Right lobe of liver (tissue), 6 donors: ENCODE measurements at places on chromosomes 2 and 18. TPM values are rescaled to one million over a fixed set of nuclear protein-coding genes. Genes with fewer than 3 reads are reported as not detected.

SERPINB7 gene
- total RNA-seq, result not detected

TUBA4B gene
- 0.27 TPM for total RNA-seq

DNA sequence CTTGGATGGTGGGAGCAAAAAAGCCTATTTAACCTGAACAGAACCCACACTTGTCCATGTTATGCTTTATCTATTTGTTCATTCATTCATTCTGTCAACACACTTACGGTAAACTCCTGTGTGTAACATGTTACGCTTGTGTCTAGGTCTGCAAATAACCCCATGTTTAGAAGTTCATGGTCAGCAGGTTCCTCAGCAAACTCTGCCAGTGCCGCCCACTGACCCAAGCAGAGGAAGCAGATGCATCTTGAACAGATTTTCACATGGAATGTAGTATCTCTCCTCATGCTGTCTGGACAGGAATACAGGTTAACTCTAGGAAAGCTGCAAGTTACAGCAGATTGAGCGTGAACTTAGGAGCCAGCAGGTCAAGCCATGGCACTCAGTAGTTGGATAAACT lies 213.7 kb upstream of the COPS8 start:
- no peaks in the 10 kb centered on the region for H3K27me3 ChIP-seq
- H3K4me3 ChIP-seq, result no peak overlapping the region
- no peaks in the 10 kb centered on the region for H3K36me3 ChIP-seq

DNA sequence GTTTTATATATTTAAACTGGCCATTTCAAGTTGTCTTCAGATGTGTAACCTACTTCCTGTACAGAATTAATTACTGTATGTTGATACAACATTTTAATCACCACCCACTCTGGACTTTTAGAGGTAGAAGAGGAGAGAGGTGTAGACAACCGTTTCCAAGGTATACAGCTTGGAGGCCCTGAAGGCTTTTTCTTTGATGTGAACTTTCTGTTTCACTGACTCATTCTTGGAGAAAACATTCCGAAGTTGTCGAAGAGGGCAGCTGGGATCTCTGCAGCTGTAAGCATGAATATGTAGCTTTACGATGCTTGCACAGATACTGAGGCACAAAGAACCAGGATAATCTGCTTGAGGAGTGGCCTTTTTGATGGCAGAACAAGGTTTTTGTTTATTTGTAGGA lies 137.0 kb downstream of the NCKAP5 start:
- no peak for DNase-seq
- H3K4me3 ChIP-seq, result no peak overlapping the region
- no peaks in the 10 kb centered on the region for H3K4me1 ChIP-seq
- no peak overlapping the region for H3K27ac ChIP-seq
- H3K36me3 ChIP-seq, result no peaks in the 10 kb centered on the region
- no peaks in the 10 kb centered on the region for H3K27me3 ChIP-seq

DNA sequence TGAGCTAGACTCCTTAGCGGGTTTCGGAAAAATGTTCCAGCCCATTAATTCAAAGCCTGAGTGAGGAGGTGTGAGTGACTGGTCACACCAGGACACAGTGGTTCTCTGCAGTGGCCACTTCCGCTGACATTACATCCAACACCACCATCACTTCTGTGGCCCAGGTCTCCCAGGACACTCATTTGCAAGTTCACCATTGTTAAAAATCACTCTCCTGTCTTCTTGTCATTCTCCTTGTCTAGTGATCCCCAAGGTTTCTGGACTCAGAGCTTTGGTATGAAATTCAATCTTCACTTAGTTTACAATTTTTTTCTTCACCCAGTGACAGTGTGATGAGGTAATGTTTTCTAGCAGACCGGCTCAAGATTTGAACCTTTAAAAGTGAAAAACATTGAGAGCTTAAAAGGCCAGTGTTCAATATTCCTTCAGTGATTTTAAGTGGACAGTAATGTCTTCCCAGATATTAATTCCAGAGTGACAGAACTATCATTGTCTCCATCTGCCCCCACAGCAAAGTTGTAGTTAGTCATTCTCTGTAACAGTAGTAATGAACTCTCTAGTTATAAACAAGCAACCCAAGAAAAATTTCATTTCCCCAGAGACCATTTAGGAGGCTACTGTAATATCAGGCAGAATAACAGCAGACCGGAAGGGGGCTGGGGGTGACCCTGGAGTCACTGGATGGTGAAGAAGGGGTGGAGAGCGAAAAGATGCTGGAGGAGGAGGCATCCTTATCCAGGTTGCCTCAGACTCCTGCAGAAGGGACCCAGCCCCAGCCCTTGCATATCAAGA lies 164.9 kb downstream of the GFPT1 start:
- H3K27me3 ChIP-seq, result no peaks in the 10 kb centered on the region
- no peak overlapping the region for H3K4me3 ChIP-seq
- no peak for DNase-seq
- H3K27ac ChIP-seq, result no peak overlapping the region

DNA sequence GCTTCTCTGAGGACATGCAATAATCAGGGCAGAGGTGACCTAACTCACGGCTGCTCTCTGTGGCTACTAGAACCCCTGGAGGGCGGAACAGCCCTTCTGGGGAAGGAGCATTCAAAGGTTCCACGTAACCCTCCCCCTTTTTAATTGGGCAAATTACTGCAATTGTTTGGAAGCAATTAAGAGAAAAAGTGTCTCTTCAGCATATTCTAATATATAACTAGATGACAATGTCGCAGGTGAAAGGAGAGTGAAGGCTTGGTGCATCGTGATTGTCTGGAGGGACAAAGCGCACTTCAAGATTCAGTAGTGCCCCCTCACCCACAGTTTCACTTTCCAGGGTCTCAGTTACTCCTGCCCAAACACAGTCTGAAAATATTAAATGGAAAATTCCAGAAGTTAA lies 720.8 kb downstream of the DCDC2C start:
- no peak for DNase-seq
- no peak overlapping the region for H3K4me3 ChIP-seq
- H3K27me3 ChIP-seq, result no peaks in the 10 kb centered on the region
- H3K4me1 ChIP-seq, result no peaks in the 10 kb centered on the region
- no peaks in the 10 kb centered on the region for H3K36me3 ChIP-seq
- no peak overlapping the region for H3K27ac ChIP-seq

DNA sequence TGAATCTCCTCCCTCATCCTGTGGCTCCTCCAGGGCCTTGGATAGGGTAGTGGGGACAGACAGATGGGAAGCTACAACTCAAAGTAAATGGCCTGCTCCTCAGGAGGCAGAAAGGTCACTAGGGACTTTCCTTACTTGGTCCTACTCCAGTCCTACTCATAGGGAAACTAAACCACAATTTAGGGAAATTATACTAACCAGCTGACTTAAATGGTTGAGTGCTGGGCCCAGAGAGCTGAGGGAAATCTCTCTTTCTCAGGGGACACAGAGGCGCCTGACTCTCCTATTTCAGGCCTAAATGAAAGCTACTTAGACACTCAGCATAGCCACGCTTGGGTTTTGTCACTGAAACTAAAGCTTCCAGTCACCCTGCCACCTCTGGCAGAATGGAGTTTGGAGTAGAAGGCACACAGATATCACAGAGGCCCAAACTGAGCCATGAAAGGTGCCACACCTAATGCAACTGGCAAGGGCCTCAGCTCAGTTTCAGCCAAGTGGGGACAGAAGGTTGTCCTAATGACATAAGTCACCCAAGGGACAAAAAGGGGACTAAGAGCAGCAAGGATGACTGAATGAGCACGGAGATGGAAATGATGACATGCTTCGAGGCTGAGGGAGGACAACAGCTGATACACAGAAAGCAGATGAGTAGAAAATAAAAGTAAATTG lies 24.0 kb downstream of the CERKL start:
- H3K27ac ChIP-seq, result no peak overlapping the region
- H3K4me1 ChIP-seq, result no peaks in the 10 kb centered on the region

DNA sequence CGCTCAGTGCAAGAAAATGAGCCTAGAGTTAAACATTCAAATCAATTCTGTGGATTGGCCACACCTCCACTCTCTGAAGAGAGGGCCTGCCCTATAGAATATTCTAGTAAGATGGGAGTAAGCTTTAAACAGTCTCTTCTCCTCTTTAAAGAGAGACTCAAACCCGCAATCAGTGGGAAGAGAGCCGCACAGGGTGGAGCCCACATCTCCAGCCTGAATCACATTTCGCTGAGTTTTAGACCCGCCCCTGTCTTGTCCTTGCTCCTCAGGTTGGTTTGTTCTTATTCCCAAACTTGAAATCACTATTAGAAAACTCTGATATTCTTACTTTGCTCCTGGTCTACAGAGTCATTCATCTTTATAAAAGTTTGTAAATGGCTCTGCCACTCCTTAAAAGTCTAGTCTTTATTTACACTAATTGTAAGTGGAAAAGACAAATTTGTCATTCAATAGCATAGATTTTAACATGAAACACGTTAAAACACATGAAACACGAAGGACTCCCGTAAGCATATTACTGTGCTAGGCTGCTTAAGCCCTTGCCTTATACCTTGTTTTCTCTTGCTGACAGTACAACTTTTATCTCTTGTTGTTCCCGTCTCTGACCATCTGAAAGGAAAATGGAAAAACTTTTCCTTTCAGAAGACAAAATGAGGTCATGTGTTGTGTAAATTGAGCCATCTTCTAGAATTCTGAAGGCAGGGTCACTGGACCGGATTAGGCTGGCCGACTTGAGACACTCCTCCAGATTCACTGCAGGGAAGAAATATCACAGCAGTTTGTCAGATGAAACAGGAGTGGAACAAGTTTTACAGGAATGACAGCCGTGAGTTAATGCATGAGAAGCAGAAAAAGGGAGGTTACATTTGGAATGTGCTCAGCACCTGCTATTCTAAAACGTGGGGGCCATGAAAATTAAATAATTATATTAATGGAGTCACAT lies 5.6 kb downstream of the DSC1 start:
- DNase-seq, result no peak
- H3K27me3 ChIP-seq, result no peaks in the 10 kb centered on the region
- H3K4me3 ChIP-seq, result no peak overlapping the region
- H3K36me3 ChIP-seq, result no peaks in the 10 kb centered on the region
- no peaks in the 10 kb centered on the region for H3K4me1 ChIP-seq

DNA sequence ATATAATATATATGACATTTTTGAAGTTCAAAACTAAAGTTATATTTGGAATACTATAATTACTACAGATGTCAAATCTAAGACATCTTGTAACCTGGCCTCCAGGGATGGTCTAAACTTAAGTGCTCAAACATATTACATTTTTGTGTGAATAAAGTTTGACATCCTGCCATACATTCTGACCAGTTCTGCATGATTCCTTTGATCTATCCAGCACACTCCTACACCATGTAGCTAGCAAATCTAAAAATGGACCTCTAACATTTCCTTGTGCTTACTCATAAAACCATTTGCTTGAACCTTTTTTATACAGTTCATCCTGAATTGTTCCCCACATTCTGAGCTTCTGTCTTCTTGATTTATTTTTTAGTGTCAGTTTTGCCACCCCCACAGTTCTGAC lies 294.3 kb upstream of the ZNF804A start:
- H3K27me3 ChIP-seq, result no peaks in the 10 kb centered on the region
- H3K4me1 ChIP-seq, result no peaks in the 10 kb centered on the region
- no peak for DNase-seq
- H3K36me3 ChIP-seq, result no peaks in the 10 kb centered on the region
- H3K27ac ChIP-seq, result no peak overlapping the region
